ENCODE measurements at places on chromosomes 16 and 17.

- DNase-seq: no peak
Observed at GRCh38 chr16:84159800-84160199, 14.7 kb downstream of the DNAAF1 start.

DNA sequence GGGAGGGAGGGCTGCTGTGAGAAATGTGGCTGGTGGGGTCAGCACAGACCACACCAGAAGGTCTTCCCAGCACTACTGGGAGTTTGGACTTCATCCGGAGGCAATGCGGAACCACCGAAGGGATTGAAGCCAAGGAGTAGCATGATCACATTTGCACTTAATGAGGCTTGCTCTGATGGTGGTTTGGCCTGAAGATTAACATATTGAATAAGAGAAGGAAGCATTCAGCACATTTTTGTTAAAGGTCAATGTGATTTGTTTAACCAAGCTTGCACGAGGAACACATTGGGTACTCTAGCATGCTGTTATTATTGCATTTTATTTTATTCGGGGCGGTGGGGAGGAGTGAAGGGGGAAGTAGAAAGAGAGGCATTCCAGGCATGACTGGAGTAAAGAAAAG, 378.6 kb downstream of the UTP18 start:
- DNase-seq: no peak

DNA sequence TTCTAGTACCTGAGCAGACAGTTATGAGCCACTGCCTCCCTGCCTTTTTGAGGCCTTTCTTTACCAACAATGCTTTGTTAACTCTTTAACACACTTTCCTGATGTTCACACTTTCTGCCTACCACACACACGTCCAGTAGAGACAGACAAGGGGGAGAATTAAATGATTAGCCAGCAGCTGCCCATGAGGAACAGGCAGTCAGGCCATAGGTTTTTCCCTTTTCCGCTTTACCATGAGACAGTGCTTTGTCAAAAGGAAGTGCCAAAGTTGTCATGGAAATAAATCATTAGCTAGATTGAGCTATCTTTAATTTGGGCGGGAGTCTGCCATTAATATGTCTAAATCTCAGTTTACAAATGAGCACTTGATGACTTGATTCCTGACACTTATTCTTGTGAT, 102.1 kb downstream of the PITPNC1 start:
- DNase-seq: no peak

- DNase-seq: peak; percentile 62
Observed at GRCh38 chr17:74730491-74731346, 6.3 kb upstream of the RAB37 start.

- no peak for DNase-seq
Observed at GRCh38 chr16:49148410-49148809, 133.2 kb downstream of the CBLN1 start.

- no peak for DNase-seq
Observed at GRCh38 chr17:59638553-59638952, 18.9 kb downstream of the CLTC start.

DNA sequence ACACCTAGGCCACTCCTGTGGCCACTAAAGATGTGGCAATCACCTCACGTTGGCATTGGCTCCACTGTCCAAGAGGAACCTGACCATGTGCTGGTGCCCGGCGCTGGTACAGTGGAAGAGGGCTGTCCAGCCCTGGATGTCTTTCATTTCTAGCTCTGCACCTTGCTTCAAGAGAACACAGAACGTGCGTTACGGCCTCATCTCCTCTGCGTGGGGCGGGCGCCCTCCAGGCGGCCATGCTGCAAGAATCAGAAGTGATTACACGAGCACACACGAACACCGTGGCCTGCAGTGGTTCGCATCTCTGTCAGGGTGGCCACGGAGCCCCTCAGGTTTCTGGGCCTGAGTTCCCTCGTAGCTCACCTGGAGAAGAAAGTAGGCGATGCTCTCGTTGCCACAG, 7.5 kb downstream of the ANKS3 start:
- DNase-seq: no peak

DNA sequence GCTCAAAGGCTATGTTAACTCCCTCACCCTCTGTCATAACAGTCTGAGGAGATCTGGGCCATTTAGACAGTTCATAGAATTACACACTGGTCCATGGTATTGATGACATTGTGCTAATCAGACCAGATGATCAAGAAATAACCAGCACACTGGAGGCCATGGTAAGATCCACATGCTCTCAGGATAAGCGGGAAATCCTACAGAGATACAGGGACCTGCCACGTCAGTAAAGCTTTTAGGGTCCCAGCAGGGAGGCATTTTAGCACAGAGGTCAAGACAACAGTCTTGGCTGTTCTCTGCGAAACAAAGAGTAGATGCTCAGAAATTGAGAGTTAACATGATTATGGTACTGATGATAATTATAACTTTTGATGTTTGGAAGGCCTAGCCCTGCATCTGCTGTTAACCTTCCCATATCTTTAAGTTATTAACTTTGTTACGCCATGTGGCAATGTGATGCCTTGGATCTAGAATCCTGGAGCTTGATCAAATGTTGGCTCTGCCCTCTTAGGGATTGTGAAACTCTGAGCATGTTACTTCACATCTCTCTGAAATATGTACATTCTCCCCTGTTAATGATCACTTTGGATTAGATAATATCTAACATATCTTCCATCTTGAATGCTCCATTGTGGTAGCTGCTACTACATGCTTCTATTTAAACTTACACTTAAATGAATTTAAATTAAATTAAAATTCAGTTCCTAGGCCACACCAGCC, 172.0 kb upstream of the SOX9 start:
- DNase-seq: no peak

DNA sequence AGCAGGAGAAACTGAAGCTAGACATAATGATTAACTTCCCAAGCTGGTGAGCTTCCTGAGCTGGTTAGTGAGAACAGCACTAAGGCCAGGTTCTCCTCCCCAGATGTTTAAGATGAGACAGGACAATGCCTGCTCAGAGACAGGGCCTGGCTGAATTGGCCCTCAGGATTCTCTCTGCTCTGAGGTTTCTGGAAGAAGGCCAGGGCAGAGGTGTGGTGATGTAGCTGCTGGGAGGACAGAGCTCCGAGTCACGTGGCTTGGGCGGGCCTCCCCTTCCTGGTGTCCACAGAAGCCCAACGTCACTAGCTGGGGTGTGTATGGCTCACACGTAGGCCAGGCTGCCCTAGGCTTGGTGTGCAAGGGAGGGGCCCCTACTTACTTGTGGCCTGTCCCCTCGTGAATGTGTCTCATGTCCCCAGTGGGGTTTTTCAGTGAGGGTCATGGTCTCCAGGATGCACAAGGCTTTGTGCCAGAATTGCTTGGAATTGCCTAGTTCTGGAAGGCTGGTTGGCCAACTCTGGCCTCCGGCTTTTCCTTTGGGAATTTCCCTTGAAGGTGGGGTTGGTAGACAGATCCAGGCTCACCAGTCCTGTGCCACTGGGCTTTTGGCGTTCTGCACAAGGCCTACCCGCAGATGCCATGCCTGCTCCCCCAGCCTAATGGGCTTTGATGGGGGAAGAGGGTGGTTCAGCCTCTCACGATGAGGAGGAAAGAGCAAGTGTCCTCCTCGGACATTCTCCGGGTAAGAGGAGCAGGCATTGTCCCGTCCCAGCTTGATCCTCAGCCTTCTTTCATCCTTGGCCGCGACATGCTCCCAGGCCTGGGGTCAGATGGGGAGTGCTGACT, 3.4 kb downstream of the NOD2 start:
- DNase-seq: no peak

DNA sequence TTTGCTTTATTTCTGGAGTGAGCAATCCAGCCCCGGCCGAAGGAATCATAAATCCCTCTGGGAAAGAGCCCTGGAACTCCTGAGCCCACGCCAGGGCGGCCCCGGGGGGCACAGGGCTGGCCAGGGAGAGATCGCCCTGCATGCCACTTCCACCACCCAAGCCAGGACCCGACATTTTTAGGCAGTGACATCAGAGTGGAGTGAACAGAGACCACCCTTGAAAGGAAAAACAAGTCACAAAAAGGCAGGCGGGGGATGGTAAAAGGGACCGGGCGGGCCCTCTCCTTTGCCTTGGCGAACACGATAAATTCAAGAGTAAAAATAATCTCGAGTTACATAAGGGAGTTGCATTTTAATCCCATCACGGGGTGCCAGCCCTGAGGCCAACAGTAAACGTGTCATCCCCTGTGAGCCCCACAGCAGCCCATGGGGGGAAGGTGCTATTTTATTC, 284.1 kb downstream of the C16orf95 start:
- DNase-seq: no peak

DNA sequence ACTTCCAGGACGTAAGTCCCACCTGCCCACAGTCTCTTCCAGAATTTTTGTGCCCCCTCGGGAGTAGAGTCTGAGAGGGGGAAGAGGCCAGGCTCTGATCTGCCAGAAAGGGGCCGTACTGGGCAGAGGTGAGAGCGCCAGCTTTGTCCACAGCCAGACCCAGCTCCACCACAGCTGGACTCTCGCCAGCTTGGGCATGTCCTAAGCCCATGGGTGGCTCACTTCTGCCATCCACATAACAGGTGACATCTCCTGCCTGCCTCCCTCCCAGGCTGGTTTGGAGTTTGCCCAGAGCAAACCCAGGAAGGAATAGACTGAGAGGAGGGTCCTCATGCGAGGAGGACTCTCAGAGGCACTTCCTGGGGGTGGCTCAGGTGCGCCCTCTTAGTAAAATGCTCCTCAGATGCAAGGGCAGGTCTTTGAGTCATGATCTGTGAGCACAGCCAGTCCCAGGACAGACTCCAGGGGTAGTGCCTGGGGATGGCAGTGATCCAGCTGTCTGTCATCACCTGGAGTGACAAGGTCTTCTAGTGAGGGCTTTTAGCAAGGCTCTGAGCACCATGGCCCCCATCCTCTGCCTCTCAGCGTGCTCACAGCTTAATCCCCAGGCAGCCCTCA, 89.2 kb downstream of the AMFR start:
- no peak for DNase-seq

DNA sequence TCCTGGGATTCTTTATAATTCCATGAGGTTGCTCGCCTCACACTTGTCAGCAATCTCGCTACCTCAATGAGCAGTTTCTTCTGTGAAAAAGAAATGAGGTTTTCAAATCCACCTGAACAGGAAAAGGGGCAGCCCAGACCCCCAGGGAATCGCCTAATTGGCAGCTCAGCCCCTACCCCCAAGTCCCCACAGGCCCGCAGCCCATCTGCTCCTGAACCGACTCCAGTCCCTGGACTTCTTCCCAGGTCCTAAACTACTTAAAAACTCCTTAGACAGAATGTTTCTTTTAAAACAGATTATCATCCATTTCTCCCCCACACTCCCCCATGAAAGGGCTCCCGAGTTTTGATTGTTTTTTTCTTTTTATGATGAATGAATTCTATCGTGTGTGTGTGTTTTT, 89.8 kb downstream of the PMP22 start:
- no peak for DNase-seq

DNA sequence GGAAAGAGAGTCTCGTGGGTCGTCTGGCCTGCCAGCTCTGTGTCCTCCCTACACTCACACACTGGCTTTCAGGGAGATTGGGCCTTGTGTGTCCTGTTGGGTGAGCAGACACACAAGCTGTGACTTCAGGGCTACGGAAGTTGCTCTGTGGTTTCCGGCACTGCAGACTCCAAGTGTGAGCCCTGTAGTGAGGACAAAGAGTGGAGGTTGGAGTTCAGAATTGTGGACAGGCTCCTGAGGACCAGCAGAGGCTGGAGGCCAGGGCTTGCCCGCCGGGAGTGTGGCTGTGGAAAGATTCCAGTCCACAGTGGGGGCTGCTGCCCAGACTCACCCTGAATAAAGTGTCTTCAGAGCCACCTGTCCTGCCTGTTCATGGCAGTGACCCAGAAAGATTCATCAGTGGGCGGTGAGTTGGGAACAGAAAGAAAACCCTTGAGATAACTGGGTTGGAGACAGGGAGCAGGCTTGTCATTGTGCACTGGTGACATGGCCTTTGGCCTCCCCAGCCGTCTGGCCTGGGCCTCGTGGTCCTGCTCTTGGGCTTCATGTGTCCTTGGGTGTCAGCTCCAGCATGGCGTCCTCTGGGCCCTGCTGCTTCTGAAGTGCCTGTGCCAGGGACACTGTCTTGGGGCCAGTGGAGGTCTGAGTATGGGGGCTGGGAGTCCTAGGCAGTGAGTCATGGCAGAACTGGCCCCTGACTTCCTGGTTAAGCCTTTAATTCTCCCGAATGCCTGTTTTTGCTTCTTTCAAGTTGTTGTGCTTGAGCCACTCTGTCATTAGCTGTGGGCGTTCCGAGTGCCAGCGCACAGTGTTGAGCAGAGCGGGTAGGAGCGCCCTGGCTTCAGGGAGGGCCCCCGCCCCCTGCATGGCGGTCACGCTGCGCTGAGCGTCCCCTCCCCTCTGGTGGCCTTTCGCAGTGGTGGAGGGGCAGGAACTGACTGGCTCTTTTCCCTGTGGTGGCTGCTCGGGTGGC, 19.9 kb upstream of the ZNF750 start:
- peak; percentile 58 for DNase-seq
